ENCODE measurements at places on chromosomes 13 and 19.

- no peak for DNase-seq
Observed at GRCh38 chr13:59747529-59747928, 416.2 kb downstream of the DIAPH3 start.

- no peak for DNase-seq
Observed at GRCh38 chr19:55491546-55492360, 3.5 kb downstream of the SSC5D start.

- no peak for DNase-seq
Observed at GRCh38 chr13:46554951-46555350, 2.0 kb downstream of the LRCH1 start.

- DNase-seq, result no peak
Observed at GRCh38 chr19:3771906-3772455, at the start of gene RAX2. TSS of gene RAX2 (minus strand) at chr19:3772228. CDS start at chr19:3771742, 486 bp downstream.

- no peak for DNase-seq
Observed at GRCh38 chr13:47136504-47136941, 239.7 kb upstream of the HTR2A start.

DNA sequence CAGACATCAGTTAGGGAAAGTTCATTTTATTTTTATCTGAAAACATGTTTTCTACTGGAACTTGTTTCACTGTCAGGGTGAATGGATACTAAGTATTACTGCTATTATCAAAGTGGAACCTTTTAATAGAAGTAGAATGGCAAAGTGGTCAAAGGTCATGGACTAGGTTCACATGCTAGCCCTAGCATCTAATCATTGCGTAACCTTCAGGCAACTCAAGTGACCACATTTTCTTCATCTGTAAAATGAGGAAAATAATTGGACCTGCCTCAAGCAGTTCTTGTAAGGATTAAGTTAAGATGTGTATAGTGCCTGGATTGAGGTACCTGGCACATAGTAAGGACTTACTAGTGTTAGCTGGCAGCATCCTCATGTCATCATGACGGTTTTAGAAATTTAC, 5.0 kb downstream of the ZFP28 start:
- no peak for DNase-seq

DNA sequence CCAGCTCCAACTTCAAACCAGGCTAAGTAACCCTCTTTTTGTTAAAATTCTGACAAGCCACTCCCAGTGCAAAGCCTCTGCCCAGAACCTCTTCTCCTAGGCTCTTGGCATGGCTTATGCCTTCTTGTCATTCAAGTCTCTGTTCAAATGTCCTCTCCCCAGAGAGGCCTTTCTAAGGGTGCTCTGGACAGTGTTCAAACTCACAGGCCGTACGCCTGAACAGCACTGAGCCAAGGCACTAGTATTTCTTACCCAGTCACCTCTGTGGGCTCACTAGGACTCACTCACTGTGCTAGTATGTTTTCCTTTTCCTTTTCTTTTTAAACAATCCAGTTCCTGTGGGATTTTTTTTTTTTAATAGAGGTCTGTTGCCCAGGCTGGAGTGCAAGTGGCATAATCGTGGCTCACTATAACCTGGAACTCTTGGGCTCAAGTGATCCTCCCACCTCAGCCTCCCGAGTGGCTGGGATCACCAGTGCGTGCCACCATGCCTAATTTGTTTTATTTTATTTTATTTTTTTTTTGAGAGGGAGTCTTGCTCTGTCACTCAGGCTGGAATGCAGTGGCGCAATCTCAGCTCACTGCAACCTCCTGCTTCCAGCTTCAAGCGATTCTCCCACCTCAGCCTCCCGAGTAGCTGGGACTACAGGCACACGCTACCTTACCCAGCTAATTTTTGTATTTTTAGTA, 2.3 kb upstream of the ASF1B start:
- DNase-seq, result no peak

GRCh38 chr13:110664673-110665072, 41.2 kb downstream of the CARS2 start:
- DNase-seq, result no peak

DNA sequence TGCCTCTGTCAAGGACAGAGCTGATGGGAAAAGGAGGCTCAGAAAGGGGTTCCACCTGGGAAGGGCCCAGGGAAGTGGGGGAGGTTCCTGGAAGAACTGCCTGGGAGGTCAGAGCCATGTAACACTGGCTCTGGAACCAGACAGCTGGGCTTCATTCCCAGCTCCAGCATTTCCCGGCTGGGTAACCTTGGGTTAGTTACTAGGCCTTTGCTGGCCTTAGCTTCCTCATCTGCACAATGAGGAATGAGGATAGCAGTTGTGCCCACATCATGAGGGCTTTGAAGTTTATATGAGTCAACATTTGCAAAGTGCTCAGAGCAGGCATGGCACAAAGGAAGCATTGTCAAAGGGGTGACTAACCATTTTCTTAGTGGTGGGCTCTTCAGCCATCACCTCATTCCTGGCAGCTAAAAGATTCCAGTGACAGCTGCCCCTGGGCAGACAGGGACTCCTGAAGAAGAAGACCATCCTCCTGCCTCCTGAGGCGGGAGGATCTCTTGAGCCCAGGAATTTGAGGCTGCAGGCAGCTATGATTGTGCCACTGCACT, 1.7 kb upstream of the DNAJB1 start:
- no peak for DNase-seq

DNA sequence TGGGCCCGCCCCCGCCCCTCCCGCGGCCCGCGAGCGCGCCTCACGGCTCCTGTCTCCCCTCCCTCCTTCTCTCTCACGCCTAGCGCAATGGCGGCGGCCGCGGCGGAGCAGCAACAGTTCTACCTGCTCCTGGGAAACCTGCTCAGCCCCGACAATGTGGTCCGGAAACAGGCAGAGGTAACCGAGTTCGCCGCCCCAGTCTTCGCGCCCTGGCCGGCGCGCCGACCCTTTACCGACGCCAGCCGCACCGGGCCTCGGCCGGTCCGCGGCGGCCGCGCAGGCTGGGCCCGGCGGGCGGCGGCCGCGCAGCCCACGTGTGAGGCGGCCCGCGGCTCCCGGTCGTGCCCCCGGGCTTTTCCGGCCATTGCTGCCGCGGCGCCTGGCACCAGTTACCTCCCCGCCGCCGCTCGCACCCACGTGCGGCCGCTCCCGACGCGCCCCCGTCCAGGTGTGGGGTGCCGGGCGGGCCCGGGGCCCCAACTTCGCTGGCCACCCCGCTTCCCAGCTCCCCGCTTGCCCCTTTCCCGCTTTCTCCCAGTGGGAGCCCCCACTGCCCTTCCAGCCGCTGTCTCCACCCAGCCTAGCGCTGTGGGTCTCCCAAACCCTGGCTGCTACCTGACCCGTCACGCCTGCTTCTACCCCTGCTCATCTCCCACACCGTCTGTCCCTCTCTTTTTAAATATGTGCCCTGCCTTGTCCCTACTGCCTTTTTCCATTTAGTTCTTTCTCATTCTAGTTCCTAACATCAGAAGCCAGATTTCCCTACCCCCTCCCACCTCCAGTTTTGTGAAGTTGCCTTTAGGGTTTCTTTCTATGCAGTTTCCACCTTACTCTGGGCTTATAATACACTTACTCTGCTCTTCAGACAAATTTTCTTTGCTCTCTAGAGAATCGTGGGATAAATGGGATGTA, 23.4 kb downstream of the IPO5 start:
- no peak for DNase-seq

- no peak for DNase-seq
Observed at GRCh38 chr13:100508455-100508854, 80.1 kb downstream of the GGACT start.

GRCh38 chr19:41366089-41366488, 2.1 kb upstream of the B9D2 start:
- DNase-seq, result no peak

DNA sequence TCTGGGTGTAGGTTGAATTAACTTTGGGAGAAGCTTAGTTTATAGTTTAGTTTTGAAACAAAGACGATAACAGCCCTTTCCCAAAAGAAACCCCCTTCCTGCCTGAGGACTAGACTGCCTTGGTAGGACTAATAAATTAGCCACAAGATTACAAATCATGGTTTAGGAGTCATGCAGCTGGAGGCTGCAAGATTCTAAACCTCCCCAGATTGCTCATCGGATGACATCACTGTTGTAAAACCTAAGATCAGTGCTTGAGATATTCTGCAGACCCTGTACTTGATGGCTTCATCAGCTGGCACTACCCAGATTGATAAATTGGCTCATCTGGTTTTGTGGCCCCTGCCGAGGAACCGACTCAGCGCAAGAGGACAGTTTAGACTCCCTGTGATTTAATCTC, 35.9 kb upstream of the MPHOSPH8 start:
- DNase-seq, result no peak

DNA sequence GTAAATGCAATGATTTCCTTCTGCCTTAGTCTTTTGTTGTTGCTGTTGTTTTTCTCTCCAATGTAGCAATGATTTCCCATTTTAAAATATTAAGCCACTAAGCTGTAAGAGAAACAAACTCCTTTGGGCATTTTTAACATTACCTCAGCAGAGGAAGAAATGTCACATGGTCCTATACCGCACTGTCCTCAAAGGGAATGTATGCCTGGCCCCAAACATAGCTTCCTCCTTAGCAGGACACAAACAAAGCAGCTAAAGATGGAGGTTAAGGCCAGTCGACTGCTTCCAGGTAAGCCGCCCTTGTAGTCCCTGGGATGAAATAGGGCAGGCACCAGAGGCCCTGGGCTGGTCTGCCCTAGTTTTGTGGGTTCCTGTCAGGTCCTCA, 249.0 kb downstream of the TSHZ3 start:
- no peak for DNase-seq

DNA sequence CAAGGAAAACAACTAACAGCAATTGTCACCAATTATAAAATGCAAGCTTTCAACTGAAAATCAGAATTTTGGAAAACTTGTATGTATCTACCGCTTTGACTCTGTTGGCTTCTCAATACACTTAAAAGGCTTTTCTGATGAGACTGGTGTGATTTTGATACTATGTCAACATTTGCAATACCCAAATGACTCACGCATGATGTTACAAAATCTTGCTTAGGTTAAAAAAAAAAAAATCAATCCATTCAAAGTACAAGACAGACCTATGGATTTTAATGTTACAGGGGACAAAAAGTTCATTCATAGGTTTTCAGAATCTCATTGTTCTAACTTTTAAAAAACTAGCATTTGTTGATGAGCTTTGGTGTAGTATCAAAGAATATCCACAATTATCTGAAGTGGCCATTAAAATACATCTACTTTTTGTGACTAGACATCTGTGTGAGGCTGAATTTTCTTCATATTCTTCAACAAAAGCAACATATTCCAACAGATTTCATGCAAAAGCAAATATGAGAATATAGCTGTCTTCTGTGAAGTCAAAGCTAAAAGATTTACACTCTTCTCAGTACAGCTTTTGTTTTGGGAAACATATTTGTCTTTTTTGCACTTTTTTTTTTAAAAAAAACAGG, 10.7 kb downstream of the ELF1 start:
- DNase-seq, result no peak

DNA sequence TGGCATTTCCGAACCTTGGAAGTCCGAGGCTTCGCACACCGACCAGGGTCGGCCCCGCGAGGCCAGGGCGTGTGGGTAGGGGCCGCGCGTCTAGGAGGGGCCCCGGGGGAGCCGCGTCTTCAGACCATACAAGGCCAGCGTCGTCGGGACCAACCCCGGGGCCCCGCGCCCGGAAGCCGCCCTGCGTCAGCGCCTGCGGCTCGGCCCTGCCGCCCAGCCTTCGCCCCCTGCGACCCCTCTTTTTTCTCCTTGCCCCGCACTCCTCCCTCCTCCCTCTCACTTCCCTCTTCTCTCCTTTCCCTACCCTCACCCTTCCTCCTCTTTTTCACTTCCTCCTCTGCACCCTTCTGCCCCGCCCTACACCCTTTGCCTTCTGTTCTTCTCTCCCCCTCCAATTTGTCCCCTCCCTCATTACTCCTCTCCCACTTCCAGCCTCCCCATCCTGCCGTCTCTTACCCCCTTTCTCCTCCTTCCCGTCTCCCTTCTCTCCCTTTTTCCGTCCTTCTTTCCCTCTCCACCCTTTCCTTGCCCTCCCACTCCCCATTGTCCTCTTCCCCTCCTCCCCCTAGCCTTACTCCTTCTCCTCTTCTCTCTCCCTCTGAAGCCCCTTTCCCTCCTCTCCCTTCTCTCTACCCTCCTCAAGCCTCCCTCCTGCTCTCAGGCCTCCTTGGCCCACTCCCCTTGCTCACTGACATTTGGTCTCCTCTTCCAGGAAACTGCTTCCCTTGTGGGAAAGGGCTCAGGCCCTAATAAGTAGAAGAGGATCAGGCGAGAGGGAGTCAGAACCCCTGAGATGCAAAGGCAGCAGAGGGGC, 2.2 kb upstream of the PLEKHG2 start:
- no peak for DNase-seq

- no peak for DNase-seq
Observed at GRCh38 chr19:28318469-28319179, 894.3 kb downstream of the UQCRFS1 start.

GRCh38 chr13:31930490-31930889, 101.1 kb upstream of the FRY start:
- DNase-seq, result no peak

DNA sequence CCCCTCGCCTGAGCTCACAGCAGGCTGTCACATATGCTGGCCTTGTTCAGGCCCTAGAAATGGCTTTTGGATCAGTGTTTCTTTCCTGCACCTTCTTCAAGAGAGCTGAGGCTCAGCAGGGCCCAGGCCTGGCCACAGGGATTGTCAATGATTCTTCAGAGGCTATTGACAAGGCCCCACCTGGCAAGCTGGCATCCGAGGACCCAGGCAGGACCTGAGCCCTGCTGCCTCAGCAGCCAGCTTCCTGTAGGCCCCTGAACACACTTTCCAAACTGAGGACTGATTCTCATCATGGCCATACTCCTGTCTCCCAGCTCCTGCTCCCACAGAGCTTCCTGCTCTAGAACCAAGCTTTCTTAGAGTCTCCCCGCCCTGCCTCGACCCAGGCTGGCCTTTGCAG, 136.8 kb downstream of the UQCRFS1 start:
- no peak for DNase-seq

- no peak for DNase-seq
Observed at GRCh38 chr13:109790086-109790485, 3.7 kb upstream of the IRS2 start.

DNA sequence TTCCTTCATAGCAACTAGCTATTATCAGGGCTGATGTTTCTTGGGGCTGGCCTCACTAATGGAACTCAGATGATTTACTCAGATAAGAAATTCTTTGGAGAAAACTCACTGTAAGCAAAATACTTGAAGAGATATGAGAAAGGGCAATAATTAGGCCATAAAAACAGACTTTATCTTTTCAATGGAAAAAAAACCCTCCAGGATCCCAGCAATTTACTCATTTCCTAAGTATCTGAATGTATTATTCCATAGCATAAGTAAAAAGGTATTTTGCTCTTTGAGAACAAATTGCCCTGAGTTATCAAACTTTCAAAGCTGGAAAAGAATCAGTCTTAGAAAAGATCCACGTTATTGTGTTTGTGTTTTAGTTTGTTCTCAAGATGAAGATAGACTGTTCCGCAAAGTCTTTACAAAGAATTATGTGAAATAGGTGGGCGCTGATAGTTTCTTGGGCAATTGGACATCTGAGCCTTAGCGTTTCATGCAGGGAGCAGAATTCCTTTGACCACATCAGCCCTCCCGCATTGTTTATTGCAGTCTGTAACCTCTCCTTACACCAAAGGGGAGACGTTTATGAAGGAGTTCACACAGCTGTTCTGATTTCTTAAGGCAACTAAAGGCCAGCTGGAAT, 29.1 kb upstream of the CSNK1A1L start:
- no peak for DNase-seq

Data from cortex of kidney (tissue), 1 donor.